LHCN-M2 (cell line): ENCODE measurements at places on chromosomes 7 and 10. TPM values are rescaled to one million over a fixed set of nuclear protein-coding genes. Genes with fewer than 3 reads are reported as not detected.

CRYGN gene
- total RNA-seq = not detected in 2 replicates

SMURF1 gene
- total RNA-seq = 17.4 and 17.5 TPM in 2 replicates

DNA sequence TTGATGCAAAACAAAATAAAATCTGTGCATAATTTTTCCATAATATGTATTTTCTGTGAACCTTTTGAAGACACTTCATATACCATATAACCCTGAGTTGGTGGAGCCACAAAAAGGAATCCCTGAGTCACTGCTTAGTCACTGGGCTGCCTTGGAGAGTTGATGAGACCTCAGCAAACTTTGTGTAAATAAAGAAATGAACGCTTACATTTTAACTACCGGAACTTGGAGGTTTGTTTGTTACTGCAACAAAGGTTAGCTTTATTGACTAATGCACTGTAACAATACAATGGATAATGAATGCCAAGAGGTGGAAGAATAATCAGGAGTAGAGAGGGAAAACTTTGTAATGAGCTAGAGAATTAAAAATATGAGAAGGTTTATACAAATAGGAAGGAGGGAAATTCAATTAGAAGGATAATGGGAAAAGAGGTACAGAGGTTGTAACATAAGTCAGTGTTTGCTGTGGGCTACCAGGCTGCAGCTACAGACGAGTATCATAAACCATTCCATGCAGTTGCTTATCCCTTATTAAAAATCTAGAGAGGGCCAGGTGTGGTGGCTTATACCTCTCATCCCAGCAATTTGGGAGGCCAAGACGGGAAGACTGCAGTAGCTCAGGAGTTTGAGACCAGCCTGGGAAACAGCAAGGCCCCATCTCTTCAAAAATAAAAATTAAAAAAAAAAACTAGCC is 1042.1 kb downstream of the TYW1 start:
- DNase-seq = no peak

DNA sequence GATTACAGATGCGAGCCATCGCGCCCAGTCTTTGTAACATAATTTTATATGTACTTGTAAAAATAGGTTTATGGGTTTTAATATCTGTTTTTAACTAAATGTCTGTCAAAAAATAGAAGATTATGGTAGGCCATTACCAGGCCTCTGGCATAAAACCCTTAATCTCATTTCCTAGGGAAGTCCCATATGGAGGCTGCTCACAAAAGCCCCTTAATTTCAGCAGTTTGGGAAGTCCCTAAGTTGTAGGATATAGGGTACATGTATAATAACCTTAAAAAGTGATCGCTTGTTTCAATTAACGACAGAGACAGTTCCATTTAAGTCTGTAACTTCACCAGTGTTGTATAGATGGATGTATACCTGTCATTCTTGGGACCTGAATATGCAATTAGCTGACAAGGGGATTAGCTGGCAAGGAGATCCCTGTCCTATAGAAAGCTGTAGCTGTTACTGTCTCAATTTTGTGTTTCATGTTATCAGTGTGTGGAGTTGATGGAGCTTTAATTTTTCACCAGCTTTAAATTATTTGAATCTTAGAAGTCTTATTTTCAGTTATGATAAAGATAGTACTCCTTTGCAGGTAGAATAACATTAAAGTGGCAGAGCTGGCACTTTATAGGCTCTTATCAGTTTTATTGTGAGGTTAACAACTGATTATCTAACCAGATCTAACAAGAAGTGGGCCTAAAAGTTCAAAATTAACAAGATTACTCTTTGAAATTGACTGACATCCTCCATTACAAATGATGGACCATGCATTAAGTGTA is 10.5 kb downstream of the TRIM24 start:
- no peak for DNase-seq

DNA sequence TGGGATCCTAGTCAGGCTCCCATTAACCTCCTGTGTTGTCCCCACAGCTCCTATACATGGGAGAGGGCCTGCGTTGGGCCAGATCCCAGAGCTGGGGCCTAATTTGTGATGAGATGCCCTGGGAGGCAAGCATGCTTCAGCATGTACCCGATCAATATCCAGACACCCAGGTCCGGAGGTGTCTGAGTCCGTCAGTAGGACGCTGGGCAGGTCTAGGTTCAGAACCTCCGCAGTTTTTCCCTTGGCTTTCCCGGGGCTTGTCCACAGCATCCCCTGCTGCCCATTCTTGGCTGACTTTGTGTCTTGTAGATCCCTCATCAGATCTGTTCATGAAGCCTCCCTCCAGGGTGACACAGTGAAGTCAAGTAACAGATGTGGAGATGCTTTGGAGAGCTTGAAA is 32.7 kb upstream of the RBAK start:
- no peak for DNase-seq
